CD4-positive, alpha-beta T cell treated with Interleukin-17A for 4 hours (primary cell): ENCODE measurements at places on chromosomes 1 and 21.

- peak; percentile 14 for DNase-seq
Measured at GRCh38 chr1:65148548-65149350, 746 bp downstream of the AK4 start.

- no peak for DNase-seq
Measured at GRCh38 chr1:69363236-69363635, 204.5 kb upstream of the LRRC7 start.

- DNase-seq = peak; percentile 78
Measured at GRCh38 chr1:111596499-111596898, 23.1 kb upstream of the RAP1A start.

DNA sequence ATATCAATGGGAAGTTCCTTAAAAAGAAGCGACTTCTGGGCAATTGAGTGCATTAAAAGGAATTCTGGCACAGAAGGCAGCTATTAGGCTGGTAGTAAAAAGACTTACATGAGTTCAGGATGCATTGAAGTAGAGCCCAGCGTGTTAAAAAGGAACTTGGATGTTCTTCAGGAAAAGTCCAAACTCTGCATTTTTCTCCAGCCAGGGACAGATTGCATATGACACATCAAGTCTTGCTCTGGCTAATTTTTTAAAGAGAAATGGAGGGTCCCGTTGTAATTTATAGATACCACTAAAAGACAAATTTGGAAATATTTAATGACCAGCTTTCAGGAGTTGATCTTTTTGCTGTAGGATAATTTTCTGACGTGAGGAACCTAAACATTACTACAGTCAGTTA lies 1.2 kb downstream of the TPRG1L start:
- DNase-seq = no peak

- no peak for DNase-seq
Measured at GRCh38 chr1:68149907-68150306, 82.4 kb downstream of the WLS start.

DNA sequence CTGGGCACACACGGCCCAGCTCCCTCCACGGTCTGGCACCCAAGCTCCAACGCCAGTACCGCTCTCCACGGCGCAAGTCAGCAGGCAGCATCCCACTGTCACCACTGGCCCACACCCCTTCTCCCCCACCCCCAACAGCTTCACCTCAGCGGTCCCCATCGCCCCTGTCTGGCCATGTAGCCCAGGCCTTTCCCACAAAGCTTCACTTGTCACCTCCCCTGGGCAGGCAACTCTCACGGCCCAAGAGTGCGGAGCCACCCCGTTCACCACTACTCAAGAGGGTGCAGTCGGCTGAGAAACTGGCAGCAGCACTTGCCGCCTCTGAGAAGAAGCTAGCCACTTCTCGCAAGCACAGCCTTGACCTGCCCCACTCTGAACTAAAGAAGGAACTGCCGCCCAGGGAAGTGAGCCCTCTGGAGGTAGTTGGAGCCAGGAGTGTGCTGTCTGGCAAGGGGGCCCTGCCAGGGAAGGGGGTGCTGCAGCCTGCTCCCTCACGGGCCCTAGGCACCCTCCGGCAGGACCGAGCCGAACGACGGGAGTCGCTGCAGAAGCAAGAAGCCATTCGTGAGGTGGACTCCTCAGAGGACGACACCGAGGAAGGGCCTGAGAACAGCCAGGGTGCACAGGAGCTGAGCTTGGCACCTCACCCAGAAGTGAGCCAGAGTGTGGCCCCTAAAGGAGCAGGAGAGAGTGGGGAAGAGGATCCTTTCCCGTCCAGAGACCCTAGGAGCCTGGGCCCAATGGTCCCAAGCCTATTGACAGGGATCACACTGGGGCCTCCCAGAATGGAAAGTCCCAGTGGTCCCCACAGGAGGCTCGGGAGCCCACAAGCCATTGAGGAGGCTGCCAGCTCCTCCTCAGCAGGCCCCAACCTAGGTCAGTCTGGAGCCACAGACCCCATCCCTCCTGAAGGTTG lies 97.6 kb downstream of the PIK3R3 start:
- no peak for DNase-seq

DNA sequence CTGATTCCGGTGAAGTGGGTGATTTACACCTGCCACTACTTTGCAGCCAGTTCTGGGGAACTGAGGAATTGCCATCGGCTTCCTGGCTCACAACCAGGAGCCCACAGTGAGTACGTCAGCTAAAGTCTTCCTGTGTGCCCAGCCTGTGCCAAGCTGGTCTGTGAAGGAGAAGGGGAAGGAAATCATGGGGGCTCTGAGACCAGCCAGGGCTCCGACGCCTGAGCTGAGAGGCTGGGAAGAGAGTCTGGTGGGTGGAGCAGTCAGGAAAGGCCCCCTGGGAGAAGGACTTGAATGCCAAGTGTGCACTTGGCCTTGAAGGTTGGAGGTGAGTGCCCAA lies 1.2 kb downstream of the LURAP1 start:
- DNase-seq = no peak

- DNase-seq = no peak
Measured at GRCh38 chr1:81439046-81439823, 361.5 kb upstream of the ADGRL2 start.

- DNase-seq = no peak
Measured at GRCh38 chr1:218344814-218345672, at the start of gene TGFB2. Gene TGFB2 (plus strand): TSS chr1:218345336. CDS start chr1:218346702, 1,366 bp downstream.

DNA sequence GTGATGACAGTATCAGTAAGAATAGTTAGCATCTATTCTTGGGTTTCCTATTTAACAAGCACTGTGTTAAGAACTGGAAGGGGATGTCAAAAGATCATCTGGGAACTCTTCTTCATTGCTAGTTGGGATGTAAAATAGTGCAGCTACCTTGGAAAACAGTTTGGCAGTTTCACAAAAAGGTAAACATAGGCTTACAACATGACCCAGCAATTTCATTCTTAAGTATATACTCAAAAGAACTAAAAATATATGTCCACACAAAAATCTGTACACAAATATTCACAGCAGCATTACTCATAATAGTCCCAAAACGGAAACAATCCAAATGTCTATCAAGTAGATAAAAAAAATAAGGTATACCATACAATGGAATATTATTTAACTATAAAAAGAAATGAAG lies 45.7 kb downstream of the DIPK1A start:
- DNase-seq = no peak

DNA sequence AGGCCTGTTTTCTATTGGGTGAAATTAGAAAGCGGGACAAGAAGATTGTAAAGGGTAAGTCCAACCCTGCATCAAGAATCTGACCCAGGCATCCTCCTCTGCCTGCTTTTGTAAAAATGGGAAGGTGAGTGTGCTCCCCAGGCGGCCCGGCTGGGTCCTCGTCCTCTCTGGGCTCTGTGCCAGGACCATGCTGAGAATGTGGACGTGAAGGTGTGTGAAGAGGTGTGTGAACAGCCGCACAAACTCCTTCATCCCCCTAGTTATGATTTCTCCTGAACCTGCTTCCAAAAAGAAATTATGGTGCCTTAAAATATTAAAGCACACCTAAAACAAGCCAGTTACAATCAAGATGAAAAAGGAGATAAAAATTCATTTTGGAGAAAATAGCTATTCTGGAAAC lies 185.7 kb downstream of the IGSF21 start:
- DNase-seq = no peak

GRCh38 chr1:247914941-247915662 lies 5.0 kb upstream of the OR2T8 start:
- no peak for DNase-seq

- DNase-seq = no peak
Measured at GRCh38 chr1:202085682-202086373, 36.9 kb upstream of the GPR37L1 start.

- no peak for DNase-seq
Measured at GRCh38 chr1:59733443-59734141, 81.2 kb upstream of the HOOK1 start.

DNA sequence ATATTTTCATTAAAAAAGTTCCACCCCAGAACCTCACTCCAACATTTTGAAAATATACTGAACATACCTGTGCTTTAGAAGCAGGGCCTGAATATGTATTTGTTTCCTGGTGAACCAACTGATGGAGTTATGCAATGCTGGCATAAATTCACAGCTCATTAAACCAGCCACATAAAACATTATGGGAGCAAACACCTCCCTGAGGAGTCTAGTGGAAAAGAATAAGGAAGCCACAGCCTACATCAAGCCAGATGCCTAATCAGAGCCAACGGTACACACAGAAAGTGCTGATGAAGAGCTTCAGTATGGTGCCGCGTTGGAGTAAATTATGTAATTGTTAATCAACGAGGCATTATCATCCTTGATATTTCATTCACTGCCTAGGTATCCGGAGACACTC lies 199.5 kb downstream of the AJAP1 start:
- DNase-seq = no peak

DNA sequence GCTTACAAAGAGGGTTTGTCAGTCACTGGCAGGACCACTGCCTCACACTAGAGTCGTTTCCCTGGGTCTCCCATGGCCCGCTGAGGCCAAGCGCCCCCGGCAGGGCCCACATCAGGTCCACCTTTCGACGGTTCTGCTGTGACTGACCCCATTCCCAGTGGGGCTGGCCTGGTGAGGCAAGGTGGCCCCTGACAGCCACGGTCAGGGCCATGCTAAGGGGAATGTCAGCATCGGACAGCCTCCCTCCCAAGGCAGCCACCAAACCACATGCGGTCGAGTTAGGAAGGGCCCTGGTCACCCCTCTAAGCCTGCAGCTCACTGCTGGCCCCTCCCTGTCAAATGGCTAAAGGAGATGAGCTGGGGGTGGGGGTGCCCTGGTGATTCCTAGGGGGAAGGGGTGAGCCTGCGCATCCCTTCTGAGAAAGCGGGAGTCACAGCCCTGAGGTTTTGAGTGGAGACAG lies 2.9 kb upstream of the KIF17 start:
- DNase-seq = no peak

GRCh38 chr1:9753121-9753531 lies 70.6 kb downstream of the CLSTN1 start:
- no peak for DNase-seq

GRCh38 chr1:32983020-32983419 lies 18.4 kb upstream of the RNF19B start:
- DNase-seq = no peak

DNA sequence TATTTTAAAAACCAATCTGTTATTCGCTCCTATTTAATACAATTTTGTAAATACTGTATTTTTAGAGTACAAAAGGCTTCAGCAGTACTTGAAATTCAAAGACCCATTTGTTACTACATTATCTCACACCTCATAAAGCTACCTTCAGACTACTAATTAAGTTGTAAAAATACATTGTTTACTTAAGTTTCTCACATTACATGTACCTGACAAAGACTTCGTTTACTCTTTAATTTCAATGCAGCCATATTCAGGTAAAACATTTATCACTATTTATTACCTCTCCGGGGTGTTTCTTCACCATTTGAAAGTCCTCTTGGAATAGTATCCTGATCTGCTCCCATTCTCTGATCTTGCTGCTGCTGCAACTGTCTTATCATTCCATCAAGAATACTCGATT lies 55.2 kb downstream of the BRWD1 start:
- no peak for DNase-seq

DNA sequence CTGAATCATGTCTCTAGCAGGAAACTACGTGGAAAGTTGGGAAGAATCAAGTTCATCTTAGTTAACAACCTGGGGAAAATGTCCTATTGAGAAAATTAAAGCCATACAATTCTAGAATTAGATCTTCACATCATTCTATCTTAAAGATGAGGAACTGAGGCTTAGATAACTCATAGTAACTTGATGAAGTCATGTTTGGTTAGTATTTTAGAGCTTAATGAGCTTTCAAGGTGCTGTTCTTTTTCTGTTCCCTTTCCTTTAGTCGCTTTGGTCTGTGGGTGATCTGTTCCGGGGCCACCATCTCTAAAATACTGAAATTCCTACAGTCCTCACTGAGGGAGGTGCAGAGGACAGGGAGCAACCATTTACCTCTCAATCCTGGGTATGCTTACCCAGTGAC lies 4.3 kb upstream of the GLUL start:
- DNase-seq = no peak

GRCh38 chr1:185568155-185569123 lies 165.8 kb upstream of the HMCN1 start:
- DNase-seq = no peak

GRCh38 chr1:167681024-167681423 lies 40.8 kb upstream of the MPZL1 start:
- DNase-seq = no peak

DNA sequence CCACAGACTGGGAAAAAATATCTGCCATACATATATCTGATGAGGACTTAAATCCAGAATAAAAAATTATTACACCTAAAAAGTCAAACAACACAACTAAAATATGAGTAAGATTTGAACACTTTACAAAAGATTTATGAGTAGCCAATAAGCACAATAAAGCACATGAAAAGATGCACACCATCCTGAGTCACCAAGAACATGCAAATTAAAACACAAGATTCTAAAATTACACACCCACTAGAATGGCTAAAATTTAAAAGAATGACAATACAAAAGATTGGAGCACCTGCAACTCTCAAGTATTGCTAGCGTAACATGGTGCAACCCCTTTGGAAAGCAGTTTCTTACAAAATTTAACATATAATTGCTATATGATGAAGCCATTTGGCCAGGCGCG lies 30.9 kb downstream of the DENND2C start:
- no peak for DNase-seq

GRCh38 chr1:78153092-78153736 lies 107.4 kb downstream of the GIPC2 start:
- DNase-seq = no peak

- no peak for DNase-seq
Measured at GRCh38 chr1:246888522-246888921, 43.2 kb downstream of the AHCTF1 start.

GRCh38 chr1:15412843-15413242 lies 3.2 kb downstream of the EFHD2 start:
- DNase-seq = no peak

GRCh38 chr1:150154143-150154542 lies 4.4 kb downstream of the PLEKHO1 start:
- DNase-seq = no peak

DNA sequence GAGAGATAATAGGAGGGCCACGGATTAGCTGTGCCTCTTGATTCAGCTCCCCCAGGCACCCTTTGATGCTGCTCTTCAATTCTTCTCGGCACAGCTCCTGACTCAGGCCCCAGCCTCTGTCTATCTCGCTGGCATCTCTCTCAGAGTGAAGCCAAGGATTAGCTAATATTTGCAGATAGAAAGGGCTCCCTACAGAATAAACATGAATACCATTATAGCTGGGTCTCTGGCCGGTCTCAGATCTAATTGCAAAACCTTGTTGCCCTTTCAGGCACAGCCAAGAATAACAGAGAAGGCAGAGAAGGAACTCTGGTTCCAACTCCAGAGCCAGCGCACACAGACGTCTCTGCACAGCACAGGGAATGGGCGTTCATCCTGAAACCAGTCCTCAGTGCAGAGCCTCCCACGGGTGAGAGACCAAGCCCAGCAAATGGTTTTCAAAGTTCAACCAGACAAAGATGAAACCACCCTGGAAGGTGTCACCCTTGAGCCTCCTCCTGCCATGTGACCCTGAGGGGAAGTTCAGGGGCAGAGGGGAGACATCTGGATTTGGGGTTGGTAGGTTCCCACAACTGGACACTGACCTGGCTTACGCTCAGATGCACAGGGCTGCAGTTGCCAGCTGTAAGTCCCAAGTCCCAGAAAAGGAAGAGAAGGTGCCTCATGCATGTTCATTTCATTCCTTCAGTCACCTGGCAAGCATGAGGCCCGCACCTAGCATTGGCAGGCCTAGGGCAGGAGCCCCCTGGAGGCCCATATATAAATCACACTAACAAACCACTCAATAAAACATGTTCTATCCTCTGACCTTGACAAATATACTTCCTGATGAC lies 394.0 kb downstream of the NPHP4 start:
- DNase-seq = no peak
